Right hindlimb (tissue), 1 donor: ENCODE measurements at places on chromosomes 4 and X.

- peak; percentile 23 for DNase-seq
These were observed 652 bp downstream of the COL25A1 start for GRCh38 chr4:109301651-109302360.

DNA sequence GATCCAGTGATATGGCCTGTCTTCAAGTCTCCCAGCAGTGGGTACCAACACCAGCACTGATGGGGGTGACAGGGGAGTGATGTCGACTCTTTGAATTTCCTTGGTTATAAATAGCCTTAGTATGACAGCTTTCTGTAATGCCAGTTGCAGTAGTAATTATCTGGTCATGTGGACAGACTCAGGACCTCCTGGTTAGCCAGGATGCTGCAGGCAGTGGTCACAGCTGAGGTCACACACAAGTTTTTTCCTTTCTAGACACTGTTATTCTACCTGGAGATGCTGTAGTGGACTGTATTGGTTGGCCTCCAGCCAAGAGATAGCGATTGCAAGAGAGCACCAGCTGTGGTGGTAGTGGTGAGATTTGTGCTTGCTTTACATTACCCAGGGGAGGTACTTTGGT lies 63.6 kb downstream of the UPRT start:
- no peak for DNase-seq

GRCh38 chr4:48370260-48371134 lies 29.2 kb downstream of the SLAIN2 start:
- no peak for DNase-seq

- no peak for DNase-seq
These were observed 98.2 kb downstream of the MAGEC1 start for GRCh38 chrX:142001934-142002333.

GRCh38 chr4:85784947-85785346 lies 310.0 kb downstream of the ARHGAP24 start:
- DNase-seq, result no peak

GRCh38 chr4:40962551-40963180 lies 212.9 kb downstream of the NSUN7 start:
- no peak for DNase-seq

DNA sequence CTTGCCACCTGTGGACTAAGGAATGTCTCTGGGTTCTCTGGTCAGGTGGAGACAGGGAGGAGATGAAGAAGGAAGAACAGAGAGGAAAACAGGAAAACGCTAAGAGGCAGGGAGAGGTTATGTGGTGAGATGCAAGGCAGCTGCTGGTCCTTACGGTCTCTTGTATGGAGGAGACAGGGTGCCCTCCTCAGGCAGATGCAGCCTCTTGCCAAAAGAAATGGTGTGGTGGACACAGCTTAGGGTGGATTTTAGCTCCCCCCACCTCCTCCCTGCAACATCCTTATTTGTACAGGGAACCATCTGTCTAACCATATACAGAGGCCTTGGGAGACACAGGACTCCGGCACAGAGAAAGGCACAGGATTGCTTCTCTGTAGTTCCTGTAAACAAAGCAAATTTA lies 9.7 kb downstream of the OCIAD2 start:
- no peak for DNase-seq

GRCh38 chr4:141079393-141079930 lies 53.8 kb downstream of the RNF150 start:
- DNase-seq, result no peak

DNA sequence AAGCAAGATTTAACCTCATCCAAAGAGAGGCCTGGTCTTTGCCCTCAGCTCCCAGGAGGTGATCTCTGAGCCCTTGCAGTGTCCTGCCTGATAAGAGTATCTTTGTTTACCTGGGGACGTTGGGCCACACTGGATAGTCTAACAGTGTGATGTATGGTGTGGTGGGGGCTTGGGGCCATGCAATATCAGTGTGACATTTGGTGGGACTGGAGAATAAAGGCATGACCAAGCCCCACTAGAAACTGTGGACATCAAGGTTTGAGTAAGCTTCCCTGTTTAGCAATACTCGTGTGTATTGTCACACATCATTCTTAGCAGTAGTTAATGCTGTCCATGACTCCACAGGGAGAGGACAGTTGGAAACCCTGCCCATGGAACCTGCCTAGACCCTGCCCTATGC lies 34.4 kb downstream of the BBS12 start:
- no peak for DNase-seq

DNA sequence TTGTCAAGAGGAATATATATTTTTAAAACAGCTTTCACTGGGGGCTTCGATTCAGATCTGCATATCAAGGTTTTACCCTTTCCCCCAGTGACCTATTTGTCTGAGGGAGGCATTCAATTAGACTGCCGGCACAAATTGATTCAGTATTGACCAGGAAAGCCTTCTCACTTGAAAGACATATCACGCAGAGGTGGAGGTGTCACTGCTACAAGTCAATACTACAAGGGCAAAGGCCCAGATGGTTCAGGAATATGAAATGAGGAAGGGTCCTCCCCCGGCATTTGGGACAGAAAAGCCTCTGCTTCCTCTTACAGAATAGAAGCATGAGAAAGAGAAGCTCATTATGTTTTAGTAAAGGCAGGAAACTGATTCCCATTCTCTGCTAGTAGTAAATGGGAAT lies 383.6 kb downstream of the HNRNPD start:
- DNase-seq, result no peak

- DNase-seq, result no peak
These were observed 142.8 kb downstream of the NDST3 start for GRCh38 chr4:118177126-118177525.

DNA sequence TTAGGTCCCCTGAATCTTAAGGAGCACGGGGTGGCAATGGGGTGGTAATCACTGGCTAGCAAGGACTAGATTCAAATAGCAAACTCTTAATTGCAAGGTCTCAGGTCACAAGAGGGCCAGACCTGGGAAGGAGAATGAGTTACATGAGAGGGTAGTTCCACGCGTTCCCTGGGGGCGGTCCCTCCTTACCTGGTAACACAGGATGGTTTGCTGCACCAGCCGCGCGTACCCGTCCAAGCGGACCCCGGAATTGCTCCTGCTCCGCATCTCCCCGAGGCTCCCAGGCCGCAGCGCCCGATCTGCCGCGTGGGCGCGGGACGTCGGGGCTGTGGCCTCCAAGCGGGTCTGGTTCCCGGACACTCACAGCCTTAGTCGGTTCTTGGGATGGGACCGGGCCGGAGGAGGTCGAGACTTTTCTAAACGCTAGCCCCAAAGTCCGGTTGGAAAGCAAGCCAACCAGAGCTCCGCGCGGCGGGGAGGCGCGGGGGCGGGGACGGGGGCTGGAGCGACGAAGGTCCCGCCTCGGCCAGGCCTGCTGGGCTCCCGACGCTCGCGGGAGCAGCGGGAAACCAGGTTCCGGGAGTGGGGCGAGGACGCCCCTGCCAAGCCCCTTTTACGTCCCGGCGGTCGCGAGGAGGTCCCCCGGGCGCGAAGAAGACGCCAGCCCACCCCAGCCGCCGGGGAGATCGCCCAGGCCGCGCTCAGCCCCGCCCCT lies at the start of gene PHKA2:
PHKA2 (minus strand) TSS at position 449 of the 715 bp plus-strand sequence; CDS start at position 267, 182 bp downstream.
- peak; percentile 70 for DNase-seq

DNA sequence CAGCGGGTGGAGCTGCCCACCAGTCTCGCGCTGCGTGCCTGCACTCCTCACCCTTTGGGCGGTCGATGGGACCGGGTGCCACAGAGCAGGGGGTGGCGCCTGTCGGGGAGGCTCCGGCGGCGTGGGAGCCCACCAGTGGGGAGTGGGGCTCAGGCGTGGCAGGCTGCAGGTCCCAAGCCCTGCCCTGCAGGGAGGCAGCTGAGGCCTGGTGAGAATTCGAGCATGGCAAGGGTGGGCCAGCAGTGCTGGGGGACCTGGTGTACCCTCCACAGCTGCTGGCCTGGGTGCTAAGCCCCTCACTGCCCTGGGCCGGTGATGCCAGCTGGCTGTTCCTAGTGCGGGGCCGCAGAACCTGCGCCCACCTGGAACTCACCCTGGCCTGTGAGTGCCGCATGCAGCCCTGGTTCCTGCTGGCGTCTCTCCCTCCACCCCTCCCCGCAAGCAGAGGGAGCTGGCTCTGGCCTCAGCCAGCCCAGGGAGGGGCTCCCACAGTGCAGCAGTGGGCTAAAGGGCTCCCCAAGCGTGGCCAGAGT lies 746.6 kb upstream of the PABPC4L start:
- DNase-seq, result no peak

- no peak for DNase-seq
These were observed 55.7 kb upstream of the MMAA start for GRCh38 chr4:145563293-145563985.

DNA sequence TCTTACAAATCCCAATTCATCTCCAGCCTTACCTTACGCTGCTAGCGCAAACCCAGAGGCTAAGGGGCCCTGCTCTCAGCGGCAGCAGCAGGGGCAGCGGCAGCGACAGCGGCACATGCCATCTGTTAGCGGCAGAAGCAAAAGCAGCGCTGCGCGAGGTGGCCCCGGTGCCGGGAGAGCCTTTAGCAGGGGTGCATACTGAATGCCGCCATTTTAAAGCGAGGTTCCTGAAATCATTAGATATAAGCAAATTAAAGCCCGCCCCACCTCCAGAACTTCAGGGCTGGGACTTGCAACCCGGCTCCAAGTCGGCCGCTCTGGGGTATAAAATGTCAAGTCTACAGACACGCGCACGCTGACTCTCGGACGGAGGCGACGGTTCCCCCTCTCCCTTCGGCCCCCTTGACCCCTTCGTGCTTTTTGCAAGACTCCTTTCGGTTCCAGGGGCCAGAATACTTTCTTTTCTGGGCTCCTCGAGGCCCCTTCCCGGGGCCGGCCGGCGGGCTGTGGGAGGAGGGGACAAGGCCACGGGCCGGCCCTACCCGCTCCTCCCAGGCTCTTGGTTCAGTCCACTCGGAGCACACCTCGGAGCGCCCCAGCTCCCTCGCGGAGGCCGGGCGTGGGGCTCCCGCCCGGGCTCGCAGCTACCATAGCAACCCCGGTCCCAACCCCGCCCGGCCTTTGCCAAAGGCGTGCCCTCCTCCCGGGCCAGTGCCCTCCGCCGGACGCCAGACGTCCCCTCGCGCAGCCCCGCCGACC lies at the start of gene MBNL3:
MBNL3 (minus strand) TSS at position 220 of the 759 bp plus-strand sequence. CDS start 49,427 bp downstream, outside the sequence.
- peak; percentile 76 for DNase-seq

DNA sequence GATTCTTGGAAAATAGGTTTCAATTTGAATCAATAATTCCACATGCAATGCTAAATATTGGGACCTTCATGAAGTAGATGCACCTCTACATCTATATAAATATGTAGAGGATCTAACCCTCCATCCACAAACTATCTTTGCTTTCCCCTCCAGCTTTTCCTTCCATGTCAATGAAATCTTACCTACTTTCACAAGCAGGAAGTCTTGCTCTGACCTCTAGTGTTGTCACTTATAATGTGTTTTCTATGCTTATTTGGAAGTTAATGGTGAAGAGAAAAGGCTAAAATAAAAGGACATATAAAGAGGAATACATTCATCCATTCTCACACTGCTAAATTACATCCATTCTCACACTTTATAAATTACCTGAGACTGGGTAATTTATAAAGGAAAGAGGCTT lies 472.7 kb upstream of the DIAPH2 start:
- DNase-seq, result no peak

GRCh38 chr4:163395758-163396157 lies 52.1 kb downstream of the NPY5R start:
- no peak for DNase-seq

- no peak for DNase-seq
These were observed 179.9 kb downstream of the KCNIP4 start for GRCh38 chr4:21768349-21769310.

- no peak for DNase-seq
These were observed 37.7 kb upstream of the TASL start for GRCh38 chrX:30615229-30615628.

DNA sequence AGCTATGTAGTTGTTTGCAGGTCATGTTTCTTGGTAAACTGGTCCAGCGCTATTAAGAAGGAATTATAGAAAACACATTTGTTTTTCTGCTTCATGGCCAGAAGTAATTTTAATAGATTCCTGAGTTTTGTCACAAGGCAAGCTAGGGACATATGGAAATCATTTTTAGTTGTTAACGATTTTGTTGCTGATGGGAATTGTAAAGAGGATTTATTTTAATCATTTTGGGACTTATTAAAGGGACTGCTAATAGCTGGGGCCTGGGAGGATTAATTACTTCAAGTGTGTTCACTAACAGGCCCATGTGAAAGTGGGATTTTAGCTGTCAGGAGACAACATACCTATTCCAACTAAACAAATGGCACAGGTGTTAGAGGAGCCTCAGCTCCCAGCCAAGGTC lies 492.0 kb upstream of the ARX start:
- no peak for DNase-seq

DNA sequence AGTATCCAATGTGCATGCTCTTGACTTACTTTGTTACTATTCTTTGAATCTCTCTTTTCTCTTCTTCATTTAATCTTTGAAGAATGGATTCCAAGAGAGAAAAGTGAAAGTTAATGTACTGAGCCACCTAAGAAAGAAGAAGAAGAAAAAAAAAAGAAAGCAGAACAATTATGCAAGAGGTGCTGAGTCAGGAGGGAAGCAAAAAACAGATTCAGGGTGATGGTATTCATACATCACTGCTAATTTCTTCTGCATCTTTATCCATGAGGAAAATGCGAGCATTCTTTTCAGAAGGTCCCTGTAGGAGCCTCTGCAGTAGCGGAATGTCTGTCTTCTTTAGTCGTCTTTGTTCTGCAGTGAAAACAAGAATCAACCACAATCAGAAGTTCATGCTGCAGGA lies 43.9 kb downstream of the RASSF6 start:
- DNase-seq, result no peak

DNA sequence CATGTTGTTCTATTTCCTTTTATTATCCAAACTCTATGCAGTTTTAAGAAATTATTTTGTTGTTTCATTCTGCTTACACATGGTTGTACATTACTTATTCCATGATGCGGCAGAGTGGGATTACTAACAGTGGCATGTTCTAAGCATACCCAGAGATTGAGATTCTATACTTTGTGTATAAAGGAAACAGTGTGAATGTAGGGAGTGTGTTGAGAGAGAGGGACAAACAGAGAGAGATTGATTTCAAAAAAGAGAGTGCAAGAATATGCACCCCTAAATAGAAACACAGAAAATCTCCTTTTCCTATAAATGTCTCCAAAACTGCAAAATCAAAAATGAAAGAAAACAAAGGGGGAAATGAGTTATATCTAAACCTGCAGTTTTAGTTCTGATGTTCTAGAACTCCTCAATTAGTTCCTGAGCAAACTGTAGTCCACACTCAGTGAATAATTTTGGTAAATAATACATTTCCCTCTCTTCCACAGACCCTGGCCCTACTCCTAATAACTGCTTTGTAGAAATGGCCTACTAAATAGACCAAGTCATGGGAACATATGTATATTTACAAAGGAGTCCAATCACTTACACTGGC lies 31.0 kb downstream of the SLC9B1 start:
- no peak for DNase-seq
